ENCODE measurements at places on chromosomes 3 and 15. TPM values are rescaled to one million over a fixed set of nuclear protein-coding genes. Genes with fewer than 3 reads are reported as not detected.

- no peaks in the 10 kb centered on the region for H3K27me3 ChIP-seq
- H3K36me3 ChIP-seq: no peaks in the 10 kb centered on the region
- peaks cover 20% of the 10 kb centered on the region for H3K4me1 ChIP-seq
- no peak overlapping the region for H3K27ac ChIP-seq
Measured at GRCh38 chr15:57138349-57138788, 219.9 kb downstream of the TCF12 start.

GRCh38 chr3:107977221-107978130 lies 113.4 kb downstream of the CD47 start:
- no peak overlapping the region for H3K27ac ChIP-seq
- DNase-seq: no peak
- no peak overlapping the region for H3K4me3 ChIP-seq
- H3K4me1 ChIP-seq: no peaks in the 10 kb centered on the region
- H3K27me3 ChIP-seq: no peaks in the 10 kb centered on the region

GRCh38 chr3:38698061-38698460 lies 48.6 kb upstream of the SCN5A start:
- H3K4me1 ChIP-seq: peaks cover 3% of the 10 kb centered on the region
- no peak for DNase-seq
- H3K4me3 ChIP-seq: no peak overlapping the region
- no peaks in the 10 kb centered on the region for H3K27me3 ChIP-seq
- H3K27ac ChIP-seq: no peak overlapping the region

The CKMT1B gene
- polyA plus RNA-seq: 1.8 TPM

The NEIL1 gene
- 11.4 TPM for polyA plus RNA-seq

The IREB2 gene
- 9.5 TPM for polyA plus RNA-seq

GRCh38 chr15:31606194-31606669 lies 279.6 kb downstream of the KLF13 start:
- no peaks in the 10 kb centered on the region for H3K27me3 ChIP-seq
- H3K36me3 ChIP-seq: no peaks in the 10 kb centered on the region
- H3K4me3 ChIP-seq: no peak overlapping the region

DNA sequence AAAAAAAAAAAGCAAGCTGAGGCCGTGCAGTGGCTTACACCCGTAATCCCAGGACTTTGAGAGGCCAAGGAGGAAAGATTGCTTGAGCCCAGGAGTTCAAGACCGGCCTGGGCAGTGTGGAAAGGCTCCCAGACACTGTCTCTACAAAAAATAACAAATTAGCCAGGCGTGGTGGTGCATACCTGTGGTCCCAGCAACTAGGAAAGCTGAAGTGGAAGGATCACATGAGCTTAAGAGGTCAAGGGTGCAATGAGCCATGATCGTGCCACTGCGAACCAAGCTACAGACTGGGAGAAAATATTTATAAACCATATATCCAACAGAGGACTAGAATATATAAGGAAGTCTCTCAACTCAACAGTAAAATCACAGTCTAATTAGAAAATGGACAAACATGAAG lies 10.0 kb downstream of the KLHDC8B start:
- peaks cover 16% of the 10 kb centered on the region for H3K4me1 ChIP-seq
- H3K27ac ChIP-seq: no peak overlapping the region
- no peaks in the 10 kb centered on the region for H3K27me3 ChIP-seq
- DNase-seq: no peak
- H3K4me3 ChIP-seq: no peak overlapping the region

DNA sequence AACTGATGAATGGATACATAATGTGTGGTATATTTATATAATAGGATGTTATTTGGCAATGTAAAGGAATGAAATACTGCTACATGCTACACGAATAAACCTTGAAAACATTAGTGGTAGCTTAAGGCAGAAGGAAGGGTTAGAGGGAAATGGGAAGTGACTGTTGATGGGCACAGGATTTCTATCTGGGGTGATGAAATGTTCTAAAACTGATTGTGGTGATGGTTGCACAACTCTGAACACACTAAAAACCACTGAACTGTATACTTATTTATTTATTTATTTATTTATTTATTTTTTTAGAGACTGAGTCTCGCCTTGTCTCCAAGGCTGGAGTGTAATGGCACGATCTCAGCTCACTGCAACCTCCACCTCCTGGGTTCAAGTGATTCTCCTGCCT lies 24.8 kb upstream of the SHISA5 start:
- H3K4me1 ChIP-seq: no peaks in the 10 kb centered on the region
- H3K27me3 ChIP-seq: no peaks in the 10 kb centered on the region
- no peak overlapping the region for H3K27ac ChIP-seq
- no peak for DNase-seq
- no peaks in the 10 kb centered on the region for H3K36me3 ChIP-seq
- H3K4me3 ChIP-seq: no peak overlapping the region

- H3K36me3 ChIP-seq: no peaks in the 10 kb centered on the region
- no peak overlapping the region for H3K4me3 ChIP-seq
- H3K27me3 ChIP-seq: no peaks in the 10 kb centered on the region
- no peak overlapping the region for H3K27ac ChIP-seq
Measured at GRCh38 chr3:94935738-94936580, 873.1 kb downstream of the NSUN3 start.

- H3K4me1 ChIP-seq: peaks cover 2% of the 10 kb centered on the region
- DNase-seq: no peak
- H3K27ac ChIP-seq: no peak overlapping the region
Measured at GRCh38 chr3:72345237-72345878, 502.9 kb downstream of the SHQ1 start.

GRCh38 chr3:42051384-42052131 lies 39.6 kb upstream of the TRAK1 start:
- no peak overlapping the region for H3K4me3 ChIP-seq
- H3K27me3 ChIP-seq: no peaks in the 10 kb centered on the region
- H3K4me1 ChIP-seq: peaks cover 10% of the 10 kb centered on the region
- no peak for DNase-seq
- H3K36me3 ChIP-seq: no peaks in the 10 kb centered on the region

- H3K27ac ChIP-seq: no peak overlapping the region
- no peaks in the 10 kb centered on the region for H3K4me1 ChIP-seq
- no peaks in the 10 kb centered on the region for H3K36me3 ChIP-seq
- DNase-seq: no peak
Measured at GRCh38 chr3:14377838-14378169, 24.6 kb upstream of the SLC6A6 start.

The MYRIP gene
- polyA plus RNA-seq: 1.1 TPM

The ELP6 gene
- polyA plus RNA-seq: 88.3 TPM

The ZNF592 gene
- 8.7 TPM for polyA plus RNA-seq

DNA sequence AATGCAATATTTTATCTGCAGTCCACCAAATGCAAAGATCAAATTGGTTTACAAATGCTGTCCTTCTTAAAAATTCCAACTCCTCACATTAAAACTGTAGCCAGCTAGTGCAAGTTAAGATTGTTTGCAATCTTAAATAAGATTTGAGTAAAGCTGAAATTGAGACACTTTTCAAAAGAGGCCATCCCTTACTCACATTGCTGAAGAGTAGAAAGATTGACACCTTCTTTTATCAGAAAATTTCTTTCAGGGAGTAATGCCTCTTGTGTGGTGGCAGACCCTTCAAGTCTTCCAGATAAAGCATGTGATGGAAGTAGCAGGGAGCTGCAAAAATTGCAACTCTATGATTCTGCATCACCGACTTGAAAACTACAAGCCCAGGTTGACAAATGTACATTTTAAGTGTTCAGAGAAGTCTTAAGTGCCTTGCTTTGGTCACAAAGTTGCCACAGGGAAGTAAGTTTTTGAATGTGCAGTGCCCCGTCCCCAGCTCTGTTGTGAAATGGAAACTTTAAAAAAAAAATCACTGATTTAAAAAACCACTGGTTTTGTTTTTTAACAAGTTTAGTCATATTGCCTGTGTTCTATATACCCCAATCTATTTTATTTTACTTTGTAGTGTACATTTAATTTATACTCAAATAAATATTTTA lies 12.6 kb downstream of the CD86 start:
- no peaks in the 10 kb centered on the region for H3K27me3 ChIP-seq
- no peak overlapping the region for H3K4me3 ChIP-seq
- DNase-seq: no peak
- no peak overlapping the region for H3K27ac ChIP-seq
- H3K36me3 ChIP-seq: no peaks in the 10 kb centered on the region

GRCh38 chr3:4044619-4045018 lies 245.4 kb downstream of the LRRN1 start:
- H3K27ac ChIP-seq: no peak overlapping the region
- no peaks in the 10 kb centered on the region for H3K27me3 ChIP-seq
- H3K4me1 ChIP-seq: no peaks in the 10 kb centered on the region

DNA sequence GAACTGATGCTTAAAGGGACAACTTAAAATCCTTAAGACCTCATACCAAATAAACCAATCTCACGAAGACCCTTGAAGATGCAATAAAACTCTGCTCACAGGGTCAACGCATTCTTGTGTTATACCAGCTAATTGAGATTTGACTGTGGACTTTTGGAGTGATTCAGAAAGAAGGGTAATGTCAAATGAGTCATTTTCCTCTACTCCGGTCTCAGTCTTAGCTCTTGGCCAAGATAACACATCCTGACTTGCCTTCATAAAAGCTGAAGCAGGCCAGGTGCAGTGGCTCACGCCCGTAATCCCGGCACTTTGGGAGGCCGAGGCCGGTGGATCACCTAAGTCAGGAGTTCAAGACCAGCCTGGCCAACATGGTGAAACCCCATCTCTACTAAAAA lies 3.8 kb downstream of the PKM start:
- H3K27me3 ChIP-seq: no peaks in the 10 kb centered on the region
- H3K4me3 ChIP-seq: peak overlapping the region; percentile 88
- H3K4me1 ChIP-seq: peaks cover 58% of the 10 kb centered on the region
- peaks cover 30% of the 10 kb centered on the region for H3K36me3 ChIP-seq
- no peak for DNase-seq
- peak overlapping the region; percentile 89 for H3K27ac ChIP-seq

- no peak overlapping the region for H3K4me3 ChIP-seq
- no peak for DNase-seq
Measured at GRCh38 chr15:57792724-57793449, 86.4 kb downstream of the POLR2M start.

The ZNF774 gene
- 1.6 TPM for polyA plus RNA-seq

DNA sequence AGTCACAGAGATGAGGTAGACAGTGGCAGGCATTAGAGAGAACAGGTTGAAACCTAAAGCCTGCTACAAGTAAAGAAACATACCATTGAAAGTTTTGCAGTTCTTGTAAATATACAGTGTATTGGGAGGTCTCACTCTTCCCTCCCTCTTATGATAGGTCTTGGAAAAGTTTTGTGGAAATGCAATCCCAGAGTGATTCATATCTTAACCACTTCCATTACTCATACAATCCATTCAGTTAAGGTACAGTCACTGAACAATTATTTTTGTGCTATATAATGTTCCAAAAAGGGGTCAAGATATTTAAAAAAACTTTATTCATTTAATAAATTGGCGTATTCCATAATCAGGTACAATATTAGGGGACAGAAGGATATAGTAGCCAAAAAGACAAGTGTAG lies 737.7 kb upstream of the ALCAM start:
- DNase-seq: no peak
- H3K36me3 ChIP-seq: no peaks in the 10 kb centered on the region
- H3K4me1 ChIP-seq: no peaks in the 10 kb centered on the region
- H3K27ac ChIP-seq: peak overlapping the region; percentile 83
- H3K27me3 ChIP-seq: no peaks in the 10 kb centered on the region

The GOLGA8K gene
- 0.10 TPM for polyA plus RNA-seq

GRCh38 chr3:113231827-113232253 lies 20.5 kb downstream of the BOC start:
- no peaks in the 10 kb centered on the region for H3K4me1 ChIP-seq
- no peak overlapping the region for H3K4me3 ChIP-seq
- DNase-seq: no peak
- H3K36me3 ChIP-seq: no peaks in the 10 kb centered on the region
